ENCODE measurements at places on chromosomes 4 and X.

DNA sequence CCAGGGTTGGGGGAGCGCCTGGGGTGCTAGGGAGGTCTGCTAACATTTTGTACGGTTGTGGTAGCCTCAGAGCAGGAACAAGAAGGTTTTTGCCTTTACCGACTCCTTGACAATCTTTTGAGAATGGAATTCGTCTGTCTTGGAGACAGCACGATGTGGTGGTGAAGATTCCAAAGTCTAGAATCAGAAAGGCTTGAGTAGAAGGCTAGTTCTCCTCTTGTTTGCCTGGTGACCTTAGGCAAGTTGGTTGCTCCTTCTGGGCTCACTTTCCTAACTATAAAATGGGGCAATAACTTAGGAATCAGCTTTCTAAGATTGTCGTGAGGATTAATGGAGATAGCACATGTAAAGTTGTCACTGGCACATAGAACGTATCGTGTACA is 741 bp downstream of the FAM47E start:
- DNase-seq, result no peak

DNA sequence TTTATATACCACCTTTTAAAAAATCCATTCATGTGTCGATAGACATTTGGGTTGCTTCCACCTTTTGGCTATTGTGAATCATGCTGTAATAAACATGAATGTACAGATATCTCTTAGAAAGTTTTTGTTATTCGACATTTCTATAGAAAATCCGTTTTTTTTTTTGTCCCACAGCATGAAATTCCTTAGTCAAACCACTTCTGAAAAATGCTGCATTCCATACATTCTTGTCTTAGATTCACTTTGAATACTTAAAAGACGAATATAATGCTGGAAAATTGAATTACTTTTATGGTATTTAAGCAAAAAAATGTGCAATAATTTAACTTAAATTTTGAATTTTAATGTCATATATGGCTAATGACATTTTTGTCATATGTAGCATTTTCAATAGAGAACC is 1345.5 kb downstream of the TECRL start:
- no peak for DNase-seq

- DNase-seq, result no peak
Measured at GRCh38 chr4:146534178-146534577, 12.4 kb upstream of the SLC10A7 start.

DNA sequence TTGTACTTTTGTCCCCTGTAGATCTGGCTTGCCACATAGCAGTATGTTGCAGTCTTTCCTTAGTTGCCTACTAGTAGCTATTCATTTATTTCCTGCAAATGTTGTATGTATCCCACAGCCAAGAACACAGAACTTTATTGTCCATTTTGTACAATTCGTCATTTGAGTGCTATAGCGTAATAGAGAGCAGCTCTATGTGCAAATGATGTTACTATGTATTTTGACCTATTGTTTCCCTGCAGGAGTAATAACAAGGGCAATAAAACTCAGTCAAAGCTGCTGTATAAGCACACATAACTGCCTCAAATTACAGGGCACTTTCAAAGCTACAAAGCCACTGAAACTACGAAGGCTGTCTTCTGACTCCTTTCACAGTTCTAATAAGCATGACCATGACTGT is 48.1 kb downstream of the NRK start:
- no peak for DNase-seq

- no peak for DNase-seq
Measured at GRCh38 chr4:105433421-105433820, 40.4 kb downstream of the PPA2 start.

GRCh38 chr4:26766141-26766540 is 94.5 kb upstream of the STIM2 start:
- DNase-seq, result no peak

GRCh38 chr4:117378942-117379341 is 293.6 kb upstream of the TRAM1L1 start:
- no peak for DNase-seq
